Substantia nigra (tissue), 51 donors: ENCODE measurements at places on chromosomes 3 and 15.

DNA sequence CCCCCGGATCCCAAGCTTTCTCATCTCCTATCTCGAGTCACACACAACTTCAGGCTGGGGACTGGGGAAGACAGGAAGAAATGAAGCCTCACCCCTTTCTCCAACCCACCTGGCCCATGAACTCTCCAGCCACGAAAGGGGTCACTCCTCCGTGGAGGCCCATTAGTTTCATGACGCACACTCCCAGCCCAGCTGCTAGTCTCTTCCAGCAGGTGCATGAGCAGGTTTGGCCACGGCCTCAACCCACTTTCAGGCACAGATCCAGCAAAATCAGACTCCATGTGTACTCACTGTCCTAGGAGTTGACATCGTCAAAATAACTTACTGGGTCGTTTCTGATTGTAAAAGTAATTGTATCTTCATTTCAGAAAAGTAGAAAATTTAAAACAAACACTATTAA, 76.6 kb downstream of the C3orf70 start:
- no peak for DNase-seq

- DNase-seq = no peak
Measured at GRCh38 chr15:85545185-85545584, 164.8 kb downstream of the AKAP13 start.

- no peak for DNase-seq
Measured at GRCh38 chr15:70597056-70597603, 166.2 kb downstream of the UACA start.

GRCh38 chr3:7927864-7928263, 573.8 kb upstream of the LMCD1 start:
- no peak for DNase-seq

- DNase-seq = no peak
Measured at GRCh38 chr3:168212664-168213285, 117.1 kb upstream of the GOLIM4 start.

- DNase-seq = no peak
Measured at GRCh38 chr3:107208100-107208499, 169.1 kb upstream of the CCDC54 start.

GRCh38 chr15:68200016-68200861, 4.9 kb downstream of the CALML4 start:
- no peak for DNase-seq

DNA sequence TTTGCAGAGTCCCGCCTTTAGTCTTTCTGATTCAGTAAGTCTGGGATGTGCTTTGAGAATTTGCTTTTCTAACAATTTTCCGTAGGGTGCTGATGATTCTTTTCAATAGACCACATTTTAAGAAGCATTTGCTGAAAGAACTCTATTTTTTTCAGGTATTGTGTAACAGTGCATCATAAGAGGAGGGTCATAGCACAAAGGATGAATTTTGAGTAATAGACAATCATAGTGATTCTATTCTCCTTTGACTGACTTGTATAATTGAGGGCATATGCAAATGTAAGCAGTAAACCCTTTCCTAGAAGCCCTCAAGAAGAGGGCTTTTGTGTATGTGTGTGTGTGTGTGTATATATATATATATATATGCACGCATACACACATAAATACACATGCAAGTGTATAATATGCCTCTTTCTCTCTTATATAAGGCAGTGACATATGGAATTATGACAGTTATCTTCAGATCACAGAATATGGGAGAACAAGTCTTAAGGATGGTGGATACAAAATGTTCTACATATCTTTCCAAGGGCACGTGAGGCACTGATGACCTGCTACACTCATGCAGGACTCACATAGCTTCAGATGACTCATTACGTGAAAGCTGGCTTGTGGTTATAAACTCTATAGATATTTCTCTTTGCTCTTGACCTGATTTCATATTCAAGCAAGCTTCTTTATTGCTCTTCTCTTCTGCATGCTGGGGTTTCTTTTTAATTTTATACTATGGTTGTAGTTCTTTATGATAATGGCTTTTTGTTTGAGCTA, 6.5 kb upstream of the PLSCR1 start:
- no peak for DNase-seq

DNA sequence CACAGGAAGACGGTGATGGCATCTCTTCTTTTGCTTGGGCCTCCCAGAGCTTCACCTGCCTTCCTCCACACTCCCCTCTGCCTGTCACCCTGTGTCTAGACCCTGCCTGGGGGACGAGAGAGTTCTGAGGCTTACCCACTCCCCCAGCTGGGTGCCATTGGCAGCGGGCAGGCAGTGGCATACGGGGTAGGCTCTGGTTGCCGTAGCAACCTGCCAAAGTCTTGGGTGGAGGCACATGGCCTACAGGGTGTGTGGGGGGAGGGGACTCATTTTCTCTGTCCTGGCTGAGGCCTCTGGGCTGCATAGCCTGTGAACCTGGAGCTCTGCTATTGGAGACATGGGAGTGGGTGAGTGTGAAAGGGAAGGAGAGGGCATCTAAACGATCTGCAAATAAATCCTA, 4.4 kb downstream of the INSYN1 start:
- DNase-seq = no peak

DNA sequence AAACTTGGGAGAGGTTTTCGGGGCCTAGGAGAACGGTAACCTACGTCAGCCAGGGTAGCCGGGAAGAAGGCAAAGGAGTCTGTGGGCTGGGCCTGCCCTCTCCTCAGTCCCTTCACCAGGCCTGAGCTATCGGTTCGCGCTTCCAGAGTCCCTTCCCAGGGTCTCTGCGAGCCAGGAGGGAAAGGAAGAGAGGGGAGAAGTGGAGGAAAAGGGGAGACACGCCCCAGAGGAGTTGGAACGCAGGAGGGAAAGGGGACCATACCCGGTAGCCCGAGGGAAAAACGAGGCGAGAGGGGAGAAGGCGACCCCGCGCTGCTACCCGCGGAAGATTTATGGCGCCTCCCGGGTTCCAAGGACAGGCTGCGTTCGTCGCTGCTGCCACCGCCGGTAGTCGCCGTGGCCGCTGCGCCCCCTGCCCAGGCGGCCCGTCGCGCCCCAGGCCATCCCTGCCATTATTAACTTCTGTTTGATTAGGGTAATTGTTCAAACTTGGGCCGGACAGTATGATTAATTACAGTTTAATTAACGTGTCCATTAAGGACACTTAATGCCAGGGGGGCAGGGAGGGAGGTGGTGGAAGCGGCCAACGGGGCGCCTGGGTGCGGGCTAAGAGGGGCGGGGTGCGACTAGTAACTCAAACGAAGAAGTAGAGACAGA, 3.4 kb upstream of the SKOR1 start:
- no peak for DNase-seq

GRCh38 chr15:47890397-47891150, 173.3 kb downstream of the SEMA6D start:
- no peak for DNase-seq

DNA sequence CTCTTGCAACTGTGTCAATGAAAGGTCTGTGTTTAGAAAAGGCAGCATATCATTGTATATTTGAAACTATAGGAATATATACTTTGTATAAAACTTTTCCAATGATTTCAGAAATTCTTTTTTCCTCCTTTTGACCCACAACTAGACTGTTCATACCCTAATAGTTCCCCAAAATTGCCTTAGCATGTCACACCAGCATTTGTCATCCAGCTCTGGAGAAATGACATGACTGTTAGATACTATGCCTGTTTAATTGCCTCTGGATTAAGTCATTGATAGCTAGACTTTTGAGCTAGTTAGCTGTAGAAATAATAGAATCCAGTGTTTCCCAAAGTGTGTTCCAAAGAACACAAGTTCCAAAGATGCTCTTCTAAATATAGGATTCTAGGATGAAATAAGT, 32.4 kb downstream of the B3GALNT1 start:
- no peak for DNase-seq

DNA sequence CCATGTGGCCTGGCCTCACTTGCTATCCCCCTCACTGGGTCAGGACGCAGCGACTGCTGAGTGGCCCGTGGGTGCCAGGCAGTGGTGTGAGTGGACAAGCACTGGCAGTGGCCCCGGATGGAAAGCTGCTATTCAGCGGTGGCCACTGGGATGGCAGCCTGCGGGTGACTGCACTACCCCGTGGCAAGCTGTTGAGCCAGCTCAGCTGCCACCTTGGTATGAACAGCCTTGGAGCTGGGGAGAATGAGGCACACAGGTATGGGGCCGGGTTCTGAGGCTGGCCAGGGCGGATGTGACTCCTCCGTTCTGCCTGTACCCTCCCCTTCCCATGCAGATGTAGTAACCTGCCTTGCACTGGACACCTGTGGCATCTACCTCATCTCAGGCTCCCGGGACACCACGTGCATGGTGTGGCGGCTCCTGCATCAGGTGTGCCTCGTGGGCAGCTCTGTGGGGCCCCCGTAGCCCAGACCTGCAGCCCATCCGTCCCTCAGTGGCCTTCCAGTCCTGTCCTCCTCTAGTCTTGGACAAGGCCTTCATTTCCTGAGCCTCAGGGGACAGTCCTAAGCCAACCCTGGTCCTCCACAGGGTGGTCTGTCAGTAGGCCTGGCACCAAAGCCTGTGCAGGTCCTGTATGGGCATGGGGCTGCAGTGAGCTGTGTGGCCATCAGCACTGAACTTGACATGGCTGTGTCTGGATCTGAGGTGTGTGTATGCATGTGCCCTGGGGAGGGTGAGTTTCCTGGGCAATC, 28.2 kb downstream of the NBEAL2 start:
- DNase-seq = no peak

- DNase-seq = no peak
Measured at GRCh38 chr15:64351265-64351664, 4.7 kb downstream of the CSNK1G1 start.

GRCh38 chr3:53056442-53056841, 10.6 kb upstream of the SFMBT1 start:
- DNase-seq = no peak

- DNase-seq = no peak
Measured at GRCh38 chr3:20589275-20589674, 403.3 kb upstream of the SGO1 start.

DNA sequence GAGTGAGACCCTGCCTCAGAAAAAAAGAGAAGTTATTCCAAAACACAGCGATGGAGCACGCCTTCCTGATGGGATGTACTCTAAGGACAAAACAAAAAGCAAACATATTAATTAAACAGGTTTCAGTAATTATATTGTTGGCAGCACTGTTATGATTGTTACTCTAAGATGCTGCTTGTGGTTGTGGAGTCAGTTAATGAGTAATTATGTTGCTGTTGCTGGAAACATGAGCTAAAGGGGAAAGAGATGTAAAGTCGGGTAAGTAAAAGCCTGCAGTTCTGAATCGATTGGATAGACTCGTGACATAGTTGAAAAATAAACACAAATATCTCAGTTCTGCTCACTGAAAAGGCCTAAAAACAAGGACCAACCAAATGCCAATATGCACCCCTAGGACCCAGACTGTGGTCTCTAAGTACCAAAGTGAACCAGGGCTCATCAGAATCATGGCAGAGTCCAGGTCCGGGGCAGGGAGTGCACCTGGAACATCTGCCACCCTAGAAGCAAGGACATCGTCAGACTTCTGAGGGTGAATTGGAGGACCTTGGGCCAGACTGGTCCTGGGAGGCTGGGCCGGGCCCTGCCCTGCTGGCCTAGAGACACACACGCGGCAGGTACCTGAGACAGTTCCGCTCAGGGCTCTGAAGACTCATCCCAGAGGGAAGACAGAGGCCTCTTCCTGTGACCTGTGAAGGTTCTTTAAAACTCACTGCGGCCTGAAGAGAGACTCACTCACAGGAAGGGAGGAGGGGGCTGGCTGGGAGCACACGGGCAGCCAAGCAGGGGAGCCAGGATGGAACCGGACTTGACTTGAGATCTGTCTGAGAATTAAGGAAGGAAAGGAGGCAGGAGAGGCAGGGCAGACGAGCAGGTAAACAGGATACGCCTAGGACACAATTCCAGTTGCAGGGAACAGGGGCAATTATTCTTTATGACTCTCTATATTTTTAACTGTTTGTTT, 140.5 kb downstream of the LRRK1 start:
- DNase-seq = no peak

- DNase-seq = no peak
Measured at GRCh38 chr3:119375106-119375505, 80.9 kb downstream of the ARHGAP31 start.

DNA sequence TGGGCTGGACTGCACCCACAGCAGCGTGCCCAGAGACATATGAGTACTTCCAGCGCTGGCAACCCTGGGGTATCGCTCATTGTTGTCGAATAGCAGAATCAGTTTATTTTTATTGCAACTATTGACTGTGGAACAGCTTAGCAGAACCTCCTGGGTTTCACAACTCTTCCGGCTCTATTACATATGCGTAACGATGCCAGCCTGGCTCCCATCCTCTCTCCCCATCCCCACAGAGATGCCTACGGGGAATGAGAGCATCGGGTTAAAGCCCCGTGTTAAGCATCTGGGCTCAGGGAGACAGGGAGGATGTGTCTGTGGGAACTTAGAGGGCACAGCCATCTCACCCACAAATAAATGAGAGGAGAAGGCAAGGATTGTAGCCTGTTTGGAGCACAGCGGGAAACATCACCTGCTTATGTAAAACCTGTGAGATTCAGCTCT, 76.6 kb upstream of the DLG1 start:
- DNase-seq = no peak

DNA sequence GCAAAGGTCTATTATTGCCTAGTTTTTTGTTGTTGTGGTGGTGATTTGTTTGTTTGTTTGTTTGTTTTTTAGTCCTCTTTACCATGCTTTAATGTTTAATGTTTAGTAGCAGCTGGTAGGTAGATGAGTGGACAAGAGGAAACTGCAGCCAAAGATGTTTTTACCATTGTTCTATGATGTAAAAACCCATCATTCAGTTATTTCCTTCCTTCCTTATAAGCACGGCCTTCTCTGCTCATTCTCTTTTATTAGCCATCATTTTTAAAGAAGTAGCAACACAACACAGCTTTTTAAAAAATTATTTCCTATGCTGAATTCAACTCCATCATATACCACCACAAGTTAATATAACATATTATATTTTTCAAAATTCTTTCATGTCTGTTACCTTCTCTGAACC, 58.5 kb upstream of the BOC start:
- no peak for DNase-seq

DNA sequence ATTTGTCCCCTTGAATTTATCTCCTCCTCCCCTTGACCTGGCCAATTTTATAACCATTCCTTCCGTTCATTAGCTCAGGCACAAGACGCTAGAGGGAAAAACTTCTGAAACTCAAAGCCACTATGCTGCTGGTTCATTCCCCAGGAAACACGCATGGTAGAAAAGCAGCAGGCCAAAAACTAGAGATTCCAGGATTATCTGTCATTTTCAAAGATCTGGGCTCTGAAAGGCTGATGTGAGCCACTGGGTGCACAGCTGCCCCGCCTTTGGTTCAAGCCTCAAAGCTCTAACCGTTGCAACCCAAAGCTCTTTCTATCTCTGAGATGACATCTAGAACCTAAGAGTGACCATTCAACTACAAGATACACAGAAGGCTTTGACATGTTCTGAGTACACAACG, 6.1 kb downstream of the ANP32A start:
- DNase-seq = no peak

GRCh38 chr3:183878071-183878470, 6.6 kb downstream of the PARL start:
- no peak for DNase-seq

GRCh38 chr15:64024172-64025050, 21.9 kb downstream of the DAPK2 start:
- no peak for DNase-seq
